ENCODE measurements at places on chromosomes 16 and 17. TPM values are rescaled to one million over a fixed set of nuclear protein-coding genes. Genes with fewer than 3 reads are reported as not detected.

The TANGO6 gene
- 9.1 TPM for total RNA-seq

The TEX19 gene
- 0.57 TPM for total RNA-seq

The PRR29 gene
- 0.28 TPM for total RNA-seq

The TBC1D24 gene
- 3.5 TPM for total RNA-seq

The HSPB9 gene
- 0.05 TPM for total RNA-seq

The PRSS22 gene
- 0.42 TPM for total RNA-seq
